ENCODE measurements at places on chromosomes 13 and 19. TPM values are rescaled to one million over a fixed set of nuclear protein-coding genes. Genes with fewer than 3 reads are reported as not detected.

GRCh38 chr19:56137405-56137804 lies 3.7 kb upstream of the ZNF444 start:
- no peak for DNase-seq

SCAF1 gene
- 20.2 TPM for polyA plus RNA-seq

WTIP gene
- polyA plus RNA-seq: 9.2 TPM

GRCh38 chr13:24216176-24216575 lies 55.7 kb downstream of the SPATA13 start:
- DNase-seq: no peak

GRCh38 chr13:79901336-79901735 lies 420.4 kb downstream of the NDFIP2 start:
- no peak for DNase-seq

ZNF583 gene
- 2.6 TPM for polyA plus RNA-seq

EDNRB gene
- 29.8 TPM for polyA plus RNA-seq

ZNF296 gene
- 0.95 TPM for polyA plus RNA-seq

DNA sequence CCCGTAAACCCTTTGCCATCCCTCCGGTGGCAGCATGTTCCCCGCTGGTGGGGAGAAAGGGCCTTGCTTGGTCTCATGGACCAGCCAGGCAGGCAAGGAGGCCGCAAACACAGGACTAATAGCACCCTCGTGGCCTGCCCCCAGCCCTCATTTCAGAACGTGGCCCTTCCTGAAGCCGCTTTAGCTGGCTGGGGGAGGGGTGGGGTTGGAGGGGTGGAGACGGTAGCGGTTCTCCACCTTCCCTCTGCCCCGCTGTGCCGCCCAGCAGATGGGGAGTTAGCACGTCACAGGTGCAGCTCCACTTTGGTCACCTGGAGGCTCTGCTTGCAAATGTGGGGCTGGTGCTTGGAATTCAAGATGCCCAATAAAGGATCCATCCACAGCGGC lies 59.3 kb upstream of the URI1 start:
- no peak for DNase-seq

GRCh38 chr13:99258946-99259345 lies 767 bp upstream of the GPR18 start:
- no peak for DNase-seq

GRCh38 chr13:28313579-28313978 lies 175.2 kb downstream of the PAN3 start:
- no peak for DNase-seq

LAIR1 gene
- 5.1 TPM for polyA plus RNA-seq

MBD3L4 gene
- polyA plus RNA-seq: not detected
